Stimulated activated CD8-positive, alpha-beta memory T cell treated with anti-CD3 and anti-CD28 coated beads, Interleukin-4, amount 100 ng/mL, for 1 hour (primary cell): ENCODE measurements at places on chromosomes 3 and 15.

GRCh38 chr3:65548848-65549625 lies 489.7 kb downstream of the MAGI1 start:
- no peak for DNase-seq

GRCh38 chr15:55683376-55683775 lies 59.6 kb downstream of the PRTG start:
- no peak for DNase-seq

DNA sequence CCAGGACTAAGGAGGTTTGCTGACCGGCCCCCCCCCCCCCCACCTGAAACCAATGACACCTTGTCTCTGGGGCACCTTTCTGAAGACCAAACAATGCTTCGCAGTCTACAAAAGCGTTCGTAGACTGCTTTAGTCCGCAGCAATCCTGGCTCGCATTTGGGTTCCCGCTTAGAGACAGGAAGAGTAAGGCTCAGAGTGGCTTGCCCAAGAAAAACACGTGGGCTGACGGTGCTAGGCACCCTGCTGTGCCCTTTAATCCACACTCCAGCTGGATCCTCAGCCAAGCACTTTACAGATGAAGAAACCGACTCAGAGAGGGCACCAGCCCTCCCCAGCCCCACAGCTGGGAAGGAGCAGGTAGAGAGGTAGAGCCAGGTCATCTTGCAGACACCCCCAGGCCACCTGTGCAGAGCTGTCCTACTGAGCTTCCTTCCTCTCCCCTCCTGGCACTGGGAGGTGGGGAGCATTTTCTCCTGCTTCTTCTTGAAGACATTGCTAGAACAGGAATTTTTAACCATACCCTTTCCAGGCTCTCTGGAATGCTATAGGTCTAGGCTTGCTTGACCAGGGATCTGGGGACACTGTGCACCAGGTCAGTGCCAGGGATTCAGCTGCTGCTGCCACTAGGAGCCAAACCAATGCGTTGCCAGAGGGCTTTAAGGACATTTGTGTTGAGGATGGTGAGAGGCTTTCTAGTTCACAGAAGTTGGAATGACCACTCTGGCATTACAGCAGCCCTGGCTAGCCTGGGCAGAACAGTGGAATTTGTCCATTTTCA lies 1.0 kb upstream of the KLF15 start:
- DNase-seq = no peak

DNA sequence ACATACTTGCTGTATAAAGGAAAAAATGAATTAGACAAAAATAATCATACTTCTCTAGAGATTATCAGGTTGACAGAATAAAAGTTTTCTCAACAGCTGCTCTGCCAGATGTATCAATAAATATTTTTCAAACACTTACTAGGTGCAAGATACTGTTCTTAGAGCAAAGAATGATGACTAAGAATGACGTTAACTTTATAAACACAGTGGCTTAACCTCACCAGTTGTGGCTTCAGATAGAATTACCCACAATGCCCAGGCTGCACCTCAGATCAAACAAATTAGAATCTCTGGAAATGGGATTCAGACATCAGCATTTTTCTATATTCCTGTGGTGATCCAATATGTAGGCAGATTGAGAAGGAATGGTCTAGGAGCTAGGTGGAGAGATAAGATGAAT lies 422.4 kb upstream of the ATP11B start:
- DNase-seq = no peak

DNA sequence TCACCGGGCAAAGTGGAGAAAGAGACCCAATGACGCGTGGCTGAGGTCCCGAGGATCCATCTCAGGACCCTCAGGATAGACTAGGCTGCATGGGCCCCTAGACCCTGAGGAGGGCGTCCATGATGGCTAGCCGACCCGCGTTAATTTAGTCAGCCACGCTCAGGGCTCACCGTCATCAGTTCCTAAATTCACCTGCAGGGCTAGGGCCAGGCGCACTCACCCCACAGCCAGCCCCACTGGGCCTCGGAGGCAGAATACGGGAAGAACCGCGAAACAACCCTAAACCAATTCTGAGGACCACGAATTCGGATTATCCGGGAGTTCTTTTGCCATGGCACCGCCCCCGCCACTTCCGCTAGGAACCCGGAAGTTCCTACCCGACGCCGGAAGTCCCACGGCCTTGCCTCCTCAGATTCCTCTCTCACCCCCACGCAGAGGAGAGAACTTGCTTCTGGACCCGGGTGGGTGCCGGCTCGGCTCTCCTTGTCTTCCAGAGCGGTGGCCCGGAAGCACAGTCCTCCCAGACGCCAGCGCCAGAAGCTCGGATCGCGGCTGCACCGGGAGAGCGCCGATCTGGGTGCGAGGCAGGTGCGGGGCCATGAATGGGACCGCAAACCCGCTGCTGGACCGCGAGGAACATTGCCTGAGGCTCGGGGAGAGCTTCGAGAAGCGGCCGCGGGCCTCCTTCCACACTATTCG lies at the start of the genes EAF1 and METTL6:
EAF1 (plus strand) TSS at position 417 of the 699 bp plus-strand sequence; CDS start at position 599, 182 bp downstream.
METTL6 (minus strand) TSS at position 363 of the 699 bp plus-strand sequence. CDS start 1,033 bp downstream, outside the sequence.
- peak; percentile 63 for DNase-seq
